ENCODE measurements at places on chromosomes 6 and 20.

- no peak for DNase-seq
Measured at GRCh38 chr6:106685833-106686232, 56.5 kb downstream of the QRSL1 start.

- no peak for DNase-seq
Measured at GRCh38 chr6:8157839-8158238, 55.5 kb upstream of the EEF1E1 start.

- DNase-seq: no peak
Measured at GRCh38 chr6:160279850-160280249, 21.2 kb upstream of the SLC22A2 start.

DNA sequence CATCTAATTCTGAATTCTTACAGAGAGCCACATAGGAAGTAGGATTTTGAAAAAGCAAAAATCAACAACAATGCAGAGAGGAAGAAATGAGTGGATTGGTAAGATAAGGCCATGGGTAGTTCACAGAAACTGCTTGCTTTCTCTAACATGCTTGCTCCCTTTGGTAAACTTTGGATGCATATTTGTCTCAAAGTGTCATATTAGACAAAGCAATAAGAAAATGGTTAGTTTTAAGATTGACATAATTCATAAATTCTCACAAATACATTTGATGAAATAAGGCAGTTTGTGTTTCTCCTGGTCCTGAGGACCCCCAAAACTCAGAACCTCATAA lies 31.7 kb downstream of the UTRN start:
- no peak for DNase-seq

DNA sequence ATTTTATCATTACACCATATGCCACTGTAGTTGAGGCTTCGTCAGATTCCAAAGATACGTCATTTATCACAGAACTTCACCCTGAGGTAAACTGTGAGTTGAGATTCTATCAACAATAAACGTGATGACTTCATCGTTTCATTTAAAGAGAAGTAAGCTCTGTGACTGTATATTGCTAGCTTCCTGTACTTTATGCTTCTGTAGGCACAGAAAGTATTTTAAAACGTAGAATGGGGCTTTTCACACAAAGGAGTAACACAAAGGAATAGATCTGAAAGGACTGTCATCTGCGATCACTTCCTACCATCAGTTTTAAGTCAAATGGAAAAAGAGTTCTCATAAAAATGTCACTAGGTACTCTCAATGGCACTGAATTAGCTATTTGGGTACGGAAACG lies 234.4 kb upstream of the MCHR2 start:
- DNase-seq: no peak

- DNase-seq: no peak
Measured at GRCh38 chr6:6840831-6841291, 252.3 kb downstream of the LY86 start.

DNA sequence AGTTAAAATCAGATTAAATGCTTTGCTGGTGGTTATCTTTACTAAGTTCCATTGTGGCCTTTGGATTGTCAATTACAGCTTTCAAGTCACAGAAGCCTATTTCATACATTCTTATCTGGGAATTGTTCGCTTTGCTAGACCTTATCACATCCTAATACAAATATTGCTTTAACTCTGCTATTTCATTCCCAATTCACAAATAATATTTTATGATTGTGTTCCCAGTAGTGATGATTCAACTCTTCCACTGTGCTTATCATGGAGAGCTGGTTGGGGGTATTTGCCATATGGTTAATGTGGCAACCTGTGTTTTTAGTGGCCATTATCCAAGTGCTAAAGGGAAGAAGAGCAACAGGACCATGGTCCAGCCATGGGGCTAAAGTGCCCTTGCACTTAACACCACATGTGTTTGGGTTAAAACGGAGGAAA lies 72.9 kb upstream of the GLP1R start:
- DNase-seq: peak; percentile 21

DNA sequence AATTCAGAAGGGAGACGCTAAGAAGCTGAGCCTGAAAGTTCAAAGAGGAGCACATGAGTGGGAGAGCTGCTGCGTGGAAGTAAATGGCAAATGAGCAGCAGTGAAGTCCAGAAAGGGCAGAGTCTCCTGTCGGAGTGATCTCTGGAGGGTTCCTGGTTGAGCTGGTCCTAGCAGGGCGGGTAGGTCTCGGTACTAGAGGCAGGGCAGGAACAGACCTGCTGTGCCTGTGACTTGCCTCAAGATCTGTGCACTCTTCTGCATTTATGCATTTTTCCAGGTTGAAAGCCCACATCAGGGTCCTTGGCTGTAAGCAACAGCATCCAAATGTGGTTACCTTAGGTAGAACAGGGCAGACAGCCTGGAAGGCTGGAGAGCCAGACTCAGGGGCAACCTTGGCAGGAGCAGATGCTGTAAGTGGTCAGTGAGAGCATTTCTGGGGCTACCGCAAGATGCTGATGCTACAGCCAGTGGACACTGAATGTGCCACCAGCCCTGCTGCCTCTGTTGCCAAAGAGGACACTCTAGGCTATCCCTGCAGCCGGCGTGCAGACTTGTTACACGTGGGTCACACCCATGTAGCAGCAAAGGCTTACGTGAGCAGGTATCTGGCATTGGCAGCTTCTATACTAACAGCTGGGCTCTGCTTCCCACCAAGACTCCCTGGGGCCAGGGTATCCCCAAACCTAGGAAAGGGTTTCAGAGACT lies 8.4 kb downstream of the DUSP22 start:
- DNase-seq: no peak

DNA sequence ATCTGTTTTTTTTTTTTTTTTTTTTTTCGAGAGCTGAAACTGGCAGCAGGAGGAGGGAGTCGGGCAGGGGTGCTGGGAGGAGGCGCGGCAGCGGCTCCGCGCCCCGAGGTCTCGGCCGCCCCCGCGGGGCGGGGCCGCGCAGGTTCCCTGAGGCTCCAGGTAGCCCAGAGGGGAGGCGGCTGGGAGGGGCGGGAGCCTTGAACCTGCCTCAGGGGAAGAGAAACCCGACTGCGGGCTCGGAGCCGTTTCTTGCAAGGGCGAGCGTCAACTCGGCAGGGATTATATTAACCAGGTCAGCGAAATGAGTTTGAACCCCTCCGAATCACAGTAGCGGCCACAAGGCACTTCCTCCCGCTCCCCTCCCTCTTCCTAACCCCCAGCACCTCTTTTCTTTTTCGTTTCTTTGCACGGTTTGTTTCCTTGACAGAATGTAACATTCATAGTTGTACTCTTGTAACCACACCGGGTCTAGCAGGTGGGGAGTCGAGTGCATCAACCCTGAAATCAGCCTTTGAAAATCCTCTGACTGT lies 2.0 kb downstream of the MYB start:
- DNase-seq: peak; percentile 67

GRCh38 chr6:168452685-168453377 lies 11.8 kb downstream of the SMOC2 start:
- no peak for DNase-seq

DNA sequence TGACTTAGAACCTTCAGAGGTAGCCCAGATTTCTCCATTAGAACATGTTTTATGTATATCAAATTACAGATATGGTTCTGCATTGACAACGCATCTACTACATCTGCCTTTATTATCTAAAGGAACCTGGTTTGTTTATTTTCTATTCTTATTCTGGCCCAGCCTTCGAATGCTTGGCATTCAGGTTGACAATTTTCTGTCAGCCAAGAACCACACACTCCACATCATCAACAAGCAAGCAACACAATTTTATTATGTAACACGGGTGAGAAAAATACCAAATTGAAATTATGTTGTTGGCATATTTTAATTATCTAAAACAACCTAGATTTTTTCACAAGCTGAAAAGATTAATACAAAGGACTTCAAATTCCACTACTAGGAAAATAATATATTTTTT lies 14.6 kb downstream of the MAP3K5 start:
- DNase-seq: no peak

- DNase-seq: no peak
Measured at GRCh38 chr20:46507760-46508407, 5.5 kb downstream of the ZNF334 start.

DNA sequence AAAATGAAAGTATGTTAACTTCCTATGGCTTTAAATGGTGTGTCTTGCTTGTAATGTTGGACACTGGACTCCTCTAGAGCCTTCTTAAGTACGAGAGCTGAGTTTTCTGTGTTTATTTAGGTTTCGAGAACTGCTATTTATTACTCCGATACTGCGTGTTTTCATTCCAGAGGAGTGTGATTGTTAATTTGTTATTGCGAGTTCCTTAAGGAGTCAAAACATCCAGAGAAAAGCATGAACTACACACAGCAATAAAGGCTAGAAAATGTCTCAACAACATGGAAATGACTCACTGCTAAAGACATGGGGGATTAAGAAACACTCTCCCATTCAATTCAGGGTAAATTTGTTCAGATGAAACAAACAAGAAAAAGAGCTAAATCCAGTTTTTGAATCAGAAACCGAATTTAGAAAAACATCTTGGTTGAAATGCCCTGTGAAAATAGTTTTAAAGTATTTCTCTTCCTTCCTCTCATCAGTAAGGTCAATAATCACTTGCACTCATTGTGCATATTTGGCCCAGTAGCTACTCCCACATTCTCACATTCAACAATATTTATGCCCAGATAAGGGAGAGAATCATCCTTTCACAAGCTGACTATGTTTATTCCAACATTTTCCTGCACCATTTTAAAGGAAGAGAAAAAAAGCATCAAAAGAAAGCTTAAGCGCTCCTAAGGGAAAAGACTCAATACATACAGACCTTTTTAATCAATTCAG lies 36.0 kb downstream of the ATXN1 start:
- DNase-seq: no peak

GRCh38 chr6:125793863-125794262 lies 3.1 kb downstream of the NCOA7 start:
- no peak for DNase-seq

DNA sequence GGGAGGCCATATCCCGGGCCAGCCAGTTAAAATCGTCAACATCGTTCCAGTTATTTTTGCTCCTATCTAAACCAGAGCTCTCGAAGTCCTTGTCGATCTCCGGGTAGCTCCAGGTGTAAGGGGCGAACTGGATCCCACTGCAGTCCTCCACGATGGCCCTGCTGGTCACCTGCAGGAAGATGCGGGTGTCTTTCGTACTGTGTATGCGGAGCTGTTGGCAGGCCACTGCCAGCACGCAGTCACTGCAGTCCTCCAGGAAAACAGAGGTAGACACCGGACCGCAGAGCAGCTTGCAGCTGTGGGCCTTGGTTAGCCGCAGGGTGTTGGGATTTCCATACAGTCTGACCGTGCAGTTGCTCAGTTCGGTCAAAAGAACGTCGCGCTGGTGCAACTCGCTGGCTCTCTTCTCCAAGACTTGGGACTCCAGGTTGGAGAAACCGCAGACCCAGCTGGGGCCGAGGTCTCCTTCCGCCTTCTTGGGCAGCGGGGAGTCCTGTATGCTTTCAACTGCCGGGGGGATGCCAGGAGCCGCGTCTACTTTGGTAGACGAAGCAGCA lies 742 bp downstream of the TBCC start:
- peak; percentile 63 for DNase-seq

GRCh38 chr20:52405417-52405816 lies 213.8 kb upstream of the ZFP64 start:
- no peak for DNase-seq

DNA sequence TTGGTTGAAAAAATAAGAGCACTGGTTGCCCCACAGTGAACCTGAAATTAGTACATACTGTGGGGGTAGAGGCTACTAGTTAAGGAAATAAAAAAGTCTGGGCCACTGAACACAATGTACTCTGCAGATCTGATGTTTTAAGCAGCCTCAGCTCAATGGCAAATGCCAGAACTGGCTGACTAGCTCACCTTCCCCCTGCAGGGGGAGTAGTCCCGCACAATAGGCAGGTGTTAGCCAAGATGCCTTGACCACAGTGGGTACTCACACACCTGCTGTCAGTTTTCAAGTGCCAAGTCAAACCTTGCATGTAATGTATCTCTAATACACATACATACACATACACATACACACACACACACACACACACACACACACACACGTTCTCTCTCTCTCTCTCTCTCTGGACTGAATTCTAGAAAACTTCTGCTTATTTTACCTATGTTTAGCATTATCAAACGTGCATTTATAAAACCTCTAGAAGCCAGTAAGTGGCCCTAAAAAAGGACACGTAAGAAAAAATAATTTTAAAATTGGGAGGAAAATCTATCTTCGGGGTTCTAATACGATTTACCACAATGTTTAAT lies 36.1 kb downstream of the GMDS start:
- no peak for DNase-seq

DNA sequence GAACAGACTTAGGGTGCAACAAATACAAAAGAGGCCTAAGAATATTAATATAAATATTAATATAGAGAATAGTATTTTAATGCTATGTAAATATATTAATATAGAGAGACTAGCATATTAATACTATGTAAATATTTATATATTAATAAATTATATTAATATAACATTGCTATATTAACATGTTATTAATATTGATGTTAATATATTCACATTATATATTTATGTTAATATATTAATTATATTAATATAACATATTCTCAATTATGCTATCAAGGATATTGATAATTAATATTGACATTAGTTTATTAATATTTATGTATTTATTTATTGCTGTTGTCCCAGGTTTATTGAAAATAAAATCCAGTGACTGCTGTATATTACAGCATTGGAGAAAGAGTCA lies 1.1 kb upstream of the MAS1L start:
- no peak for DNase-seq

Data from right lobe of liver (tissue), 6 donors.